ENCODE measurements at places on chromosomes 5 and 9.
A peak's percentile ranks its signal among the peaks of the same experiment; 100 is the strongest.

GRCh38 chr5:170232786-170233185 lies at the start of gene C5orf58:
C5orf58 (plus strand) TSS chr5:170232985; CDS start chr5:170234977, 1,992 bp downstream.
- DNase-seq = no peak

DNA sequence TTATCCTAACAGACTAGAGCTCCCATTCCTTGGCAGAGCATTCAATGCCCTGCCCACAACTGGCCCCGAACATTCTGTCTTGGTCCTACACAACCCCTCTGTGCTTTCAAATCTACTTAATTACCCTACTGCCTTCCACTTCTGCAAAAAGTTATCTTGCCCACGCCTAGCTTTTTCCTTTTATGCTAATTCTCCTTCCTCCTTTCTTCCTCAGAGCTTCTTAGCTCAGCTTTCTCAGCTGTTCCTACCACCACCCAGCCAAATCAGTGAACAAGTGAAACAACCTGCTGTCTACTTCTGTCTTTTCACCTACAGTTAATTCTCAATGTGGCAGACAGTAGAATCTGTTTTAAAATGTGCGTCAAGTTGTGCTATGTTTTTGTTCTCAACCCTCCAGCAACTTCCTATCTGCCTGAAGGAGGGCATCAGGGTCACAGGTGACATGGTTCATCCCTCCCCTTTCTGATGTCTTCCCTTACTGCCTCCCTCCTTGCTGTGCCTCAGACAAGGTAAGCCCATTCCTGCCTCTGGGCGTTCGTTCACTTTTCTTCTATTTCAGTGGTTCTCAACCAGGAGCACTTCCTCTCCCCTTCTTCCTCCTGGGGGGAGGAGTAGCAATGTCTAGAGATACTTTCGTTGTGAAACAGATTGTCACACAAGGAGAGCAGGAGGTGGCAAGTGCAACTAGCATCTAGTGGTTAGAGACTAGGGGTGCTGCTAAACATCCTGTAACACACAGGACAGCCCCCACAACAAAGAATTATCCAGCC lies 1.3 kb upstream of the REEP5 start:
- peak; percentile 54 for DNase-seq

- DNase-seq = peak; percentile 96
These were observed at the start of gene DCTN3 for GRCh38 chr9:34620061-34620994. DCTN3 (minus strand) TSS chr9:34620495; CDS start chr9:34620464, 31 bp downstream.

DNA sequence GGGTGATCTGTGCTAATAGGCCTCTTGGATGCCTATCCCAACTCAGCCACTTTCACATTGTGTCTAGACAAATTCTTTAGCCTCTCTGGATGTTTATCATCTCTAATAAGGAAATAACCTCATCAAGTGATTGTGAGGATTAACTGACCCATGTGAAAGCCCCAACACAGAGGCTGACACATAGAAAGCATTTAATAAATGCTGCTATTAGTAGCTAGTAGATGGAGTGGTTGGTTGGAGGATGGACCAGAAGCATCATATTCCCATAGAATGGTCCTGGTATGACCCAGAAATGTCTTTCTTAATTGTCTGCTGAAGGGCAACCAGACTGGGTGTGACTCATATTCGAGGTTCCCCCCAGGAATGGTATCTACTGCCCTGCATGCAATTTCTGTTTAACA lies 124.4 kb downstream of the PIK3R1 start:
- DNase-seq = no peak

Data from suppressor macrophage treated with lipopolysaccharide for 4 hours (primary cell).